ENCODE measurements at places on chromosomes 2 and 18.

GRCh38 chr2:19944205-19944845 lies 42.5 kb upstream of the TTC32 start:
- DNase-seq: no peak

- no peak for DNase-seq
Observed at GRCh38 chr2:40360652-40361051, 91.2 kb downstream of the SLC8A1 start.

DNA sequence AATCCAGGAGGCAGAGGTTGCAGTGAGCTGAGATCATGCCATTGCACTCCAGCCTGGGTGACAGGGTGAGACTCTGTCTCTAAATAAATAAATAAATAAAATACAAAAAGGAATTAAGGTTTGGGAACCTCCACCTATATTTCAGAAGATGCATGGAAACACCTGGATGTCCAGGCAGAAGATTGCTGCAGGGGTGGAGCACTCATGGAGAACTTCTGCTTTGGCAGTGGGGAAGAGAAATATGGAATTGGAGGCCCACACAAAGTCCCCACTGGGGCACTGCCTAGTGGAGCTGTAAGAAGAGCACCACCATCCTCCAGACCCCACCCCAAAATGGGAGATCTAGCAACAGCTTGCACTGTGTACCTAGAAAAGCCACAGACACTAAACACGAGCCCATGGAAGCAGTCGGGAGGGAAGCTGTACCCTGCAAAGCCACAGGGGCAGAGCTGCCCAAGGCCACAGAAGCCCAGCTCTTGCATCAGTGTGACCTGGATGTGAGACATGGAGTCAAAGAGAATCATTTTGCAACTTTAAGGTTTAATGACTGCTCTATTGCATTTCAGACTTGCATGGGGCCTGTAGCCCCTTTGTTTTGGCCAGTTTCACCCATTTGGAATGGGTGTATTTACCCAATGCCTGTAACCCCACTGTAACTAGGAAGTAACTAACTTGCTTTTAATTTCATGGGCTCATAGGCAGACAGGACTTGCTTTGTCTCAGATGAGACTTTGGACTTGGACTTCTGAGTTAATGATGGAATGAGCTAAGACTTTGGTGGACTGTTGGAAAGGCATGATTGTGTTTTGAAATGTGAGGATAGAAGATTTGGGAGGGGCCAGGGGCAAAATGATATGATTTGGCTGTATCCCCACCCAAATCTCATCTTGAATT lies 265.3 kb downstream of the ZEB2 start:
- no peak for DNase-seq

GRCh38 chr2:239285932-239286230 lies 114.9 kb downstream of the HDAC4 start:
- no peak for DNase-seq

GRCh38 chr2:1605102-1606045 lies 138.9 kb downstream of the PXDN start:
- no peak for DNase-seq

GRCh38 chr2:200471324-200471848 lies 38.5 kb downstream of the KCTD18 start:
- DNase-seq: peak; percentile 17

DNA sequence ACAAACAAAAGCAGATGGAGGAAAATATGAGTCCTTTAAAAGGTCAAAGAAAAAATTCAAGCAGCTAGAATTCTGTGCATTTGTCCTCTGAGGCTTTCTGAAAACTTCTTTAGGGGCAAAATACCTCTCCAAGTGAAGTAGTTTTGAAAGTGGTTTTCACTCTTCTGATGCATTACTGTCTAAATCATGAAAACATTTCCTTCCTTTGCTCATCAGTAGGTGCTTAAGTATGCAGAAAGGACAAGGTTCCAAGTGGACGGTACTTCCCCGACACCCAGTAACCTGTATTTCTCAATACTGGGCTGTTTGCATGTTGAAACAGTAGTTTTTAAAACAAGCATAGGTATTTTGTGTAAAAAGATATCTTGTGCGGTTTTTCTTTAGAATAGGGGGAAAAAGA lies 189.1 kb upstream of the ERBB4 start:
- no peak for DNase-seq

GRCh38 chr2:136207030-136207623 lies 89.2 kb upstream of the CXCR4 start:
- no peak for DNase-seq

DNA sequence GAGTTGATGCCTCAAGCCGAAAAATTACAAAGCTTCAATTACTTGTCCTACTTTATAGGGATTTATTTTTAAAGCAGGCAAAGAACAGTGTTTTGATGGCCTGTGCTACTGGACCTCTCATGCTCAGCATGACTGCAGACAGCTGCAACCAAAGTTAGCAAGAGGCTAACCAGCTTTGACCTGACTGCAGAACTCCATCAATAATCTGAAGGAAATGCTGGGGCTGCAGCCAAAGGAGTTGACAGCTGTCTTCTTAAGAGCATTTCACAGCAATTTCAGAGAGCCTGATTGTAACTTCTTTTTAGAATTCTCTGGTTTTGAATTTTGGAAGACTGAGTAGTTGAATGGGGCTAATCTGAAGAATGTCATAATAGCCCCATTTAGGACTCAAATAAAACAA lies 46.5 kb upstream of the SESTD1 start:
- no peak for DNase-seq

- no peak for DNase-seq
Observed at GRCh38 chr2:70515938-70516337, 37.7 kb downstream of the TGFA start.

- no peak for DNase-seq
Observed at GRCh38 chr18:58536534-58537271, 92.2 kb downstream of the ALPK2 start.

DNA sequence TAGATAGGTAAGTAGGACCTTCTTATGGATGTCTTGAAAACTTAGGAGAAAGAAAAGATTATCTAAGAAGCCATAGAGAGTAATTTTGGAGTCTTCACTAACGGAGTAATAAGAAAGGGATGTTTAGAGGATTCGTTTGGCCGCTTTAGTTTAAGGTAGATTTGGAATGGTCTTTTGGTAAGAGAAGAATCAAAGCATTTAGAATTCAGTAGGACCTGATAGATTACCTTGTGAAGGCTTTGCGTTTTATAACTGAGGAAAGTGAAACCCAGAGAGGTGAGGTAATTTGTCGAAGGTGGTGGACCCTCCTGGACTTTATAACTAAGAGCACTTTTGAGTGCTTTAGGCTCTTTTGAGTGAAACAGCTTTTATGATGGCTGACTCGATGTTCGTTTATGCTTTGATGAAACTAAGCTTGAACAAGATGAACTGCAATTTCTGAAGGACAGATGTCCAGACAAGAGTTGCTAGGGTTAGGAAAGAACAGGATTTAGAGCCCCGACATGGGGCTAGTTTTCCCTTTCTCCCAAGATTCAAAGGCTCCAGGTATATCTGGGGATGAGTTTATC lies 1.3 kb downstream of the MYL12B start:
- no peak for DNase-seq

- no peak for DNase-seq
Observed at GRCh38 chr2:109001201-109001600, 12.2 kb upstream of the EDAR start.

DNA sequence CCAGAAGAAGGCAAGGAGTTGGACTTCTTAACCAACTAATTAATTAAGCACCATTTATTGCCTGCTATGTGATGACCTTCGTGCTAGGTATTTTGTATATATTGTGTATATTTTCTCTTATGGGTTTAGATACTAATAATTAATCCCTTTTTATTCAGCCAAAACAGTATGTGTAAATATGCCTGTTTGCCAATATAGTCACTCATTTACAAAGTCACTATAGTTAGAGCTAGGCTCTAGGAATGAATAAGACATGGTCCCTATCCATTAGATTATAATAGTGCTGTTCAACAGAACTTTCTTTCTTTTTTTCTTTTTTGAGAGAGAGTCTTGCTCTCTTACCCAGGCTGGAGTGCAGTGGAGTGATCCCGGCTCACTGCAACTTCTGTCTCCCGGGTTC lies 51.4 kb downstream of the GREB1L start:
- DNase-seq: no peak

DNA sequence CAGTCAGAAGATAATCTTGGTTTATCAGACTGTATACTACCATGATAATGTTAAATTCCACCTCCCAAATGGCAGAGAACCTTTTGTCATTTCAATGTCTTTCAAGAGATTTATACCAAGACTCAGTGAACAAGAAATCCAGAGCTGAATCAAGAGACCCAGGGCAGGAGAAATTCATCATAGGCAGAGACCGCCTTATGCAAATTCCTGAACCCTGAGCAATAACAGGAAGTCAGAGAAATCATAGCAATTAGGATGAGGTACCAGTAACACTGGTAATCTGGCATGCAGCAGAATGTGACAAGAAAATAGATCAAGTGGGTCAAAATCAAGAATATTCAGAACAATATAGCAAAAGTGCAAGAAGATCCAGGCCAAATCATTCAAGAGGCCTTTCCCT lies 412.4 kb upstream of the LRATD1 start:
- no peak for DNase-seq

DNA sequence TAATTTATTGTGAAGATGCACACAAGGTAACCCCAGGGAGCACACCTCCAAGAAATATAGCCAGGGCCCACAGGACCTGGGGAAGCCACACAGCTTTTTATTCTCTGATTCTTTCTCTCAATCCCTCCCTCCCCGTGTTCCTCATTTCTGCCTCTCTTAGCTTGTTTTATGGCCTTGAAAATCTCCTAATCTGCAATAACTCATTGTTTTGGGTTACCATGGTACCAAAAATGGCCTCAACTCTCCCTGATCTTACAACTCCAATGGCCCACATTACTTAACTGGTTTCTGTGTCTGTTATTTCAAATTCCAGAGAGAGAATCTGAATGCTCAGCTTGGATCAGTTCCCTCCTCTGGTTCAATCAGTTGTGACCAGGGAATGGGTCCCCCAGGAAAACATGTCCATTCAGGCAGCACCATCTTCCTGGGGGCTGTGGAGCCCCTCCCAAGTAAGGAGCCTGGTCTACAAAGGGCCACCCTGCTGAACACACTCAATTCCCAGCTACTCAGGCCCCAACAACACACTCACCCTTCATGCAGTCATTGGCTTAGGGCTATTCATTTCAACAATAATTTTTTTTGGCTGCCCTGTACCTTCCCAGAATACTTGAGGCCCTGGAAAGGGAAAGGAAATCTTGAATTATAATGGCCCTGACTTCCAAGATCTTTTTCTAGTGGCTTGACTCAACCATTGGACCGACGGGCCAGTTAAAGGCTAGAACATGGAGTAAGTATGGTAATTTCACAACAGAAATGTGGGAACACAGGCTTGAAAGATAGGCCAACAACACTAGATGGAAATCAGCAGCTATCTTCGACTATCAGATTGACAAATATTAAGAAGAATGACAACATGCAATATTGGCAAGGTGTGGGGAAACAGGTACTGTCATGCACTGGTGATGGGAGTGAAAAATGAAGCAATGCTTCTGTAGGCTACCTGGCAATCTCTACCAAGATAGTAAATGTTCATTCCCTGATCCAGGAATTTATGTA lies 41.6 kb upstream of the ST3GAL5 start:
- no peak for DNase-seq

- DNase-seq: no peak
Observed at GRCh38 chr2:165697748-165698443, 96.2 kb downstream of the GALNT3 start.

- DNase-seq: no peak
Observed at GRCh38 chr2:199983534-199983933, 28.2 kb downstream of the MAIP1 start.

- no peak for DNase-seq
Observed at GRCh38 chr2:240129311-240129710, 6.8 kb downstream of the COPS9 start.

GRCh38 chr2:136666-137065 lies 90.4 kb upstream of the FAM110C start:
- no peak for DNase-seq
